B cell (primary cell): ENCODE measurements at places on chromosomes 12 and 14.

GRCh38 chr12:99009654-99010296 lies 364.7 kb downstream of the APAF1 start:
- H3K36me3 ChIP-seq, result no peaks in the 10 kb centered on the region
- no peak overlapping the region for H3K27ac ChIP-seq
- no peak overlapping the region for H3K4me3 ChIP-seq
- no peaks in the 10 kb centered on the region for H3K4me1 ChIP-seq
- no peaks in the 10 kb centered on the region for H3K27me3 ChIP-seq
- no peak for DNase-seq

DNA sequence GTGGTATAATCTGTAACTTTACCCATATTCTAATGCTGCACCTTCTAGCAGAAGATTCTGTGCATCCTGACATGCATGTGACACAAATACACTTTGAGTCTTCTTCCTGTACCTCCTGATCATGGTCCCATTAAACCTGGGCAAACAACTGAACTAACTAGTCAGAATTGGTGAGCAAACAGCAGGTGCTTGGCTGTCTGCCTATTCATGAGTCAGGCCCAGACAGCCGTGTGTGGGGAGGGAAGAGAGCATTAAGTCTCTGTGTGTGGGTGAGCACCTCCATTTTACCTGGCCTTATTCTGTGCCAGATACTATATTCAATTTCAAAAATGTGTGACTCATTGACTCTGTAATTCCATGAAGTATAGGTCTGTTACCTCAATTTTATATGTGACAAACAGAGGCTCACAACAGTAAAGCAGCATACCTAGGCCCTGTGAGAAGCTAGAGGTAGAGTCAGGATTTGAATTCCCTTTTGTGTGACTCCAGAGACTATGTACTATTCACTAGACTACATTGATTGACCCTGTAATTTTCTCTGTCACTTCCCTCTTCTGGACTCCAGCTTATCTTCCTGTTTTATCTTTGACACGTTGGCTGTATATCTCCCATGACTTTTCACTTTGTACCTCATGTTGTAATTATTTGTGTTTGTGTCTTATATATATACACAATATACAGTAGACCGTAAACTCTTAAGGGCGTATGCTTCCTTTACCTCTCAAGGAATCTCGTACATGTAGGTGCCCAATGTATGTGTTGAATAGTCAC lies 32.2 kb downstream of the SUSD6 start:
- H3K4me1 ChIP-seq, result peaks cover 62% of the 10 kb centered on the region
- H3K27me3 ChIP-seq, result no peaks in the 10 kb centered on the region
- no peak overlapping the region for H3K27ac ChIP-seq
- H3K4me3 ChIP-seq, result no peak overlapping the region

- no peaks in the 10 kb centered on the region for H3K27me3 ChIP-seq
- H3K27ac ChIP-seq, result no peak overlapping the region
- peaks cover 15% of the 10 kb centered on the region for H3K36me3 ChIP-seq
Measured at GRCh38 chr12:113873740-113874139, 92.4 kb downstream of the RBM19 start.

- no peaks in the 10 kb centered on the region for H3K27me3 ChIP-seq
- H3K27ac ChIP-seq, result no peak overlapping the region
- H3K4me3 ChIP-seq, result no peak overlapping the region
- no peak for DNase-seq
- H3K4me1 ChIP-seq, result peaks cover 33% of the 10 kb centered on the region
- H3K36me3 ChIP-seq, result no peaks in the 10 kb centered on the region
Measured at GRCh38 chr14:72679141-72679535, 214.8 kb downstream of the DPF3 start.

DNA sequence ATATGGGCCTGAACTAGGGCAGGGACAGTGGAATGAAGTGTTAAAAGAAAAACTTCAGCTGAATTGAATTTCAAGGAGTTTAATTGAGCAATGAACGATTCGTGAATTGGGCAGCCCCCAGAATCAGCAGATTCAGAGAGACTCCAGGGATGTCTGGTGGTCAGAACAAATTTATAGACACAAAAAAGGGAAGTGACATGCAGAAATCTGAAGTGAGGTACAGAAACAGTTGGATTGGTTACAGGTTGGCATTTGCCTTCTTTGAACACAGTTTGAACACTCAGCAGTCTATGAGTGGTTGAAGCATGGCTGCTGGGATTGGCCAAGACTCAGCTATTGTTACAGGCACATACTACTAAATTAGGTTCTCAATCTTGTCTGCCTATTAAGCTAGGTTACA lies 9.7 kb upstream of the TBPL2 start:
- no peak overlapping the region for H3K27ac ChIP-seq
- no peaks in the 10 kb centered on the region for H3K36me3 ChIP-seq
- no peaks in the 10 kb centered on the region for H3K4me1 ChIP-seq
- no peak overlapping the region for H3K4me3 ChIP-seq

DNA sequence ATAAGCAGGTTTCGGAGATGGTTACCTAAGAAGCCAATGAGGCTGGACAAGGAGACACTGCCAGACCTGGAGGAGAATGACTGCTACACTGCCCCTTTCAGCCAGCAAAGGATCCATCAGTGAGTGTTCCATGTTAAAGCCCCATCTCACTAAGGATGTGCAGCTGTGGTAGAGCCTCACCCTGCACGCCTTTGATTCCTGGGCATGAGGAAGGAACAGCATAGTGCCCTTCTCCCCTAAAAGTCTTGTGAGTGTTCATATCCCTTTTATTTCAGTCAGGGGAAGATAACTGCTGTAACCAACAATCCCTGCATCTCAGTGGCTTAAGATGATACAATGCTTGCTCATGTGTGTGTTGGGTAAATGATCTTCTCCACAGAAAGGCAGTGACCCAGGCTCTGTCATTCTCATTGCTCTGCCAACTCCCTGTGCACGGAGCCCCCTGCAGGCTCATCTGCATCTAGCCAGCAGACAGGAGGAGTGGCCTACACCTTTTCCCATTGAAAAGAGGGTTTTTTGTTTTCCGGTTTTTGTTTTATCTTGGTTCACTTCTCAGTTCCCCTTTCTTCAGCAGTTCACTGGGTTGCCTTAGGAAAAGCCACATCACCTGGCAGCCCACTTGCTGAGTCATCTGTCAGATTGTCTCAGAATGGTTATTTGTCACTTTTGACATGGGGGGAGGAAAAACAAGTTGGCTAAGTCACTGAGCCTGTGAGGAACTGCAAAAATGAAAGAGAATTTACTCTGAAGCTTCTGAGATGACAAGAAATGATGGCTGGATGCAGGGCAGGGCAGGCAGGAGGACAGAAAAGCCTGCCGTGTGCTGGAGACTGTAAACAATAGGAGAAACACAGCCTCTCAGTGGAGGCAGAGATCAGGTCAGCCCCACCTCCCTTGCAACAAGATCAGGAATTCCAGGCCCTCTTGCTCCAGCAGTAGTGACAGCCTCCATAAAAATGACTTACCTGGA lies 193.3 kb downstream of the ANO4 start:
- no peaks in the 10 kb centered on the region for H3K27me3 ChIP-seq
- no peak overlapping the region for H3K27ac ChIP-seq
- no peak for DNase-seq
- no peaks in the 10 kb centered on the region for H3K36me3 ChIP-seq
- no peaks in the 10 kb centered on the region for H3K4me1 ChIP-seq

DNA sequence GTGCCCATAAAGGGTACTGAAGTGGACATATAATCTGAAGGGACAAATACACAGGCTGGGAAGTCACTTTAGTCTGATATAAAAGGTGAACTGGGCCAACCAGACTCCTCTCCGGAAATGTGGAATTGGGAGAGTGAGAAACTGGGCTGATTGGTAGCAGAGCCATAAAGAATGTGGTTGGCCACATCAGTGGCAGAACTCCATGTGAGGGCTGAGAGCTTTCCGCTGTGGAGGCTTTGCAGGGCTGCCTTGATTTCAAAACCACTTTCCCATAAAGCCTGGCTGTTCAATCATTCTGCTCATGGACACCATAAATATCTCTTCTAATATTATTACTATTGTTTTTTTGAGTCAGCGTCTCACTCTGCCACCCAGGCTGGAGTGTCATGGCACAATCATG lies 220.3 kb downstream of the MON2 start:
- H3K27ac ChIP-seq, result no peak overlapping the region
- no peaks in the 10 kb centered on the region for H3K36me3 ChIP-seq
- H3K4me1 ChIP-seq, result no peaks in the 10 kb centered on the region
- H3K27me3 ChIP-seq, result no peaks in the 10 kb centered on the region
- no peak overlapping the region for H3K4me3 ChIP-seq
- no peak for DNase-seq

DNA sequence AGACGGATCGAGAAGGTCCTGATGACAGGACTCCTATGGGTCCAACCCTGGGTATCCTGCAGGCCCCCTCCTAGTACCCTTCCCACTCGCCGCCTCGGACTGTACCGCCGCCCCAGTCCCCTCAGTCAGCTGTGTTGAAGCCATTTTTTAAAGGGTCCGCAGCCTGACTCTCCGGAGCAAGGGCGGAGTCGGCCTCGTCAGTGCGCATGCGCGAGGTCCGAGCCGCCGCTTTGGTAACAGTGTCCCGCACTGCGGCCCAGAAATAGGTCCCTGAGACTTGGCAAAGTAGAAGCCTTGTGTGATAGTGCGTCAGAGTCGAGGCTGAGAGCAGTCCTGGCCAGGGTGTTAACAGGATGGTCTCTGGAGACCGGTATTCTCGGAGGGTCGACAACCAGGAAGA lies 769.0 kb upstream of the ALG10B start:
- no peaks in the 10 kb centered on the region for H3K36me3 ChIP-seq
- H3K4me3 ChIP-seq, result no peak overlapping the region
- no peak overlapping the region for H3K27ac ChIP-seq
- no peaks in the 10 kb centered on the region for H3K4me1 ChIP-seq
- H3K27me3 ChIP-seq, result no peaks in the 10 kb centered on the region

GRCh38 chr14:72126091-72126490 lies 193.9 kb downstream of the RGS6 start:
- peaks cover 12% of the 10 kb centered on the region for H3K27me3 ChIP-seq
- no peaks in the 10 kb centered on the region for H3K36me3 ChIP-seq
- no peak for DNase-seq
- no peak overlapping the region for H3K27ac ChIP-seq
- H3K4me3 ChIP-seq, result no peak overlapping the region

- H3K36me3 ChIP-seq, result no peaks in the 10 kb centered on the region
- DNase-seq, result no peak
- H3K27me3 ChIP-seq, result no peaks in the 10 kb centered on the region
- no peak overlapping the region for H3K4me3 ChIP-seq
Measured at GRCh38 chr12:123910057-123910456, 62.6 kb downstream of the CCDC92 start.
